NCI-H187 (cell line): ENCODE measurements at places on chromosomes 5 and 9.

- DNase-seq: no peak
Measured at GRCh38 chr5:83510260-83510659, 38.7 kb downstream of the VCAN start.

DNA sequence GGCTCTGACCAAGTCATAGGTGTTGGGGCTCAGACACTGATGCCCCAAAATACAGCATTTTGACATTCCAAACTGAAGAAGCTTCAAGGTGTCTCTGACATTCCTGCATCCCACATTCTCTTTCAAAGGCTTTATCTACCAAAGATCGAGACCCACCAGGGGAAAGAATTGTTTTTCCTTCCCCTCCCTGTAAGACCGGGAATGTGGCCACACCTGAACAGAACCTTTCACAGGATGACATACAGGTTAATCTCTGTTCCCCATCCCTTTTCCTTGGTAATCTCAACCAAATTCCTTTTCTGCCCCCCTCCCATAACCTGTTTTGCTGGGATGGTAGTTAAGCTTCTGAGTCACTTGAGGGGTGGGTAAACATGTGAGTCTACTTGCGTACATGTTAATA lies 72.3 kb downstream of the IQGAP2 start:
- no peak for DNase-seq

GRCh38 chr9:268616-269015 lies 54.0 kb downstream of the DOCK8 start:
- DNase-seq: no peak

GRCh38 chr9:11206925-11207324 lies 594.1 kb upstream of the PTPRD start:
- DNase-seq: no peak

DNA sequence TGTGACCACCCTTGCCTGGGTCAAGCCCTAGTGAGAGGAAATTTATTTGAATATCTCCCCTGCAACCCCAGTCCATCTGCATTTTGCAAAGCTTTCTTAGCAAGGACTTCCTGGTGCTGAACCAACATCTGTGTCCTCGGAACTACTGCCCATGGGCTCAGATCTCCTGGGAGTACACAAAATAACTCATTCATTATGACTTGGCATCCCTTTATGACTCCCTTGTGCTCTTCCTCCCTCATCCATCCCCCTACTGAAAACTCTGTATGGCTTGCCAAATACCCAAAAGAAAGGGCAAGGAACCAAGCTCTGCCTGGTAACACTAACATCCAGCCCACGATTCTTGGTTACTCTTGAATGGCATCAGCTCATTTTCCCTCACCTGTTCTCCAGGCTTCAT lies 368.5 kb downstream of the NTRK2 start:
- no peak for DNase-seq

DNA sequence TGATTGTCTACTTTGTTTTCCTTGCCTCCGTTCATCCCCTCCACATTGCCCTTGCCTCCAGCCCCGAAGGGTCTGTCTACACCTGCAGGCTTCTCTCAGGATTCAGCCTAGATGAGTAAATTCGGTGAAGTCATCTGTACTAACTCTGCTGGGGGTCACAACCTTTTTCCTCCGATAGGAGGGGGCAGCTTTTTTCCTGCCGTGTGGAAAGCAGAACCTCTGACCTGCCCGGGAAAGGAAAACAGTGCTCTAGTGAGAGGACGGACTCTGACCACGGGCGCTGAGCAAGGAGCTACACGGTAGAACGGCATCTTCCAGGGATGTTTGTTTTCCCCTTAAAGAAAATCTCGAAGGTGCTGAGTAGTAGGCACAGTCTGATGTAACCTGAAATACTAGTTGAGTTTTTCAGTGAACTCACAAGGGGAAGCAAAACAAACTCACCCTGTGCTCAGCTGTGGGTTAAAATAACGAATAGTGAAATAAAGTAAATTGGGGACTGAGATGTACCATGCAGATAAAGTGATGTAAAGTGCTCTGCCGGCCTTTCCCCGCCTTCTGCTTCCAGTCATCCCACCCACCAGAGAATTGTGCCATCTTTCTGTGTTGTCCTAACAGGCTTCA lies 281.8 kb downstream of the AOPEP start:
- DNase-seq: no peak

- DNase-seq: no peak
Measured at GRCh38 chr9:123614306-123615263, 258.6 kb downstream of the CRB2 start.

DNA sequence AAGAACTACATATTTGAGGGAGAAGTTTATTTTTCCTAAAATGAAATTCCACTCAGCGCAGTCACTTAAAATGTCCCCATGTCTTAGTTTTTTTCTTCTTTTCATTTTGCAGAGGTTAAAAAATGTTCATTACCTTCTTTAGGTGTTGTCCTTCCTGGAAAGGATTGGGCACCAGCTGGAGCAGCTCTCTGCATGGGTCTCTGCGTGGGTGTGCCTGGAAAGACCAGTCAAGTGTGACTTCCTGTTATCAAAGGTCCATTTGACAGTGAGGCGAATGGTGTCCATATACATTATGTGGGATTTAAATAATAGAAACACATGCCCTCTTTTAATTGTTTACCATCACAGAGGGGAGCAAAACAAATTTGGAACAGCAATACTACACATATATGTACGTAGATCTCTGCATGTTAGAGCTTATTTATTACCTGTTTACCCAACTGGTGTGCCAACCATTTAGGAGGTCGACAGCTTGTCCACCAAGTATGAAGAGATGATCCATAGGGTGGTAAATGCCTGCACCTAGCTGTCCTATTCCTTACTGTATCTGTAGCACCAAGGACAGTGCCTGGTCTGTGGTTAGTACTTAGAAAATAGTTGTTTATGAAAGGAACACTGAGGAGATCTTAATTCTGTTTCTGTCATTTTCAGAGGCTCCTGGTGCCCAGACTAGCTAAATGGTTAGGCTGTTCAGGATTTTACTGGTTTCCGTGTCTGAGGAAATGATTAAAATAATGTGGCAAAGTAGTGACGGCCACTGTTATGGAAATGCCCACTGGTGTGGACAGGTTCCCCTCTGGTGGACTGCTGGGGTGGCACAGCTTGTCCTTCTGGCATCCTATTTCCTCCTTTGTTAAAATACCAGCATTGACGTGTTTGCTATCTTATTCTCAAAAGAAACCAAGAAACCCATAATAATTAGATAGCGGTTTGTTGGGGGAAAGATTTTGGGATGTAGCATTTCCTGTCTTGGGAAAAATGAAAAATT lies 200.4 kb downstream of the MAST4 start:
- no peak for DNase-seq

DNA sequence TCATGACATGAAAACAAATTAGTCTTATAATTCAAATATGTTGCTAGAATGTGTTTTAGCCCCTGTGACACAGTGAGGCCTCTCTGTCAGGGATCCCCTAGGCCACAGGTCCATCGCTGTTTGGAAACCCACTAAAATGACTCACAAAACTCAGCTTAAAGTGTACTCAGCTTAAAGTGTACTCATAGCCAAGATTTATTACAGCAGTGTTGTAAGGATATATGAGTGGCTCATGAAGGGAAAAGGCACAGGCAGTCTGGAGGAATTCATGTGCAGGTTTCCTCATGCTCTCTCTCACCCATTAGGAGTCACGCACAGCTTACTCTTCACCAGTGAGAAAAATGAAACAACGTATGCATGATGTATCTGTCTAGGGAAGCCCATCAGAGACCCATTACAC lies 24.4 kb upstream of the TGFBI start:
- no peak for DNase-seq

DNA sequence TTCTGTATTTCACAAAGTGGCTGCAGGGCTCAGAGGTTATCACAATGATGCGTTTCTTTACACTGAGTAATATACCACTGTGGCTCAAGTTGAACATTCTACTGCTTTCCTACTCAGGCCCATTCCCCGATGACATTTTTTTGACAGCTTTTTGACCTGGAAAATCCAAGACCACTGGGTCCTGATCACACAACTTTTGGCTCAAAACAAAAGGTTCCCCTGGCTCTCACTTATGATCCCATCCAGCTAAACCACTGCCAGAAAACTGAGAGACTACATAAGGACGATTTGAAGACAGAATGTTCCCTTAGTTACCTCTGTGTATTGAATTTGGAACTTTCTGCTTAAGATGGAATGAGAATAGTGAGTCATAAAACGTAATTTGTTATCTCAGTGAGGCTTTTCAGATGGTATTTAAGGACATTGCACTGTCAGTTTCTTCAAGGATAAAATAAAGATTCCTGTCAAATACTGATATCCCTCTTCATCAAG lies 78.0 kb upstream of the FBXL7 start:
- DNase-seq: no peak

GRCh38 chr5:34491251-34491620 lies 164.9 kb upstream of the RAI14 start:
- no peak for DNase-seq

DNA sequence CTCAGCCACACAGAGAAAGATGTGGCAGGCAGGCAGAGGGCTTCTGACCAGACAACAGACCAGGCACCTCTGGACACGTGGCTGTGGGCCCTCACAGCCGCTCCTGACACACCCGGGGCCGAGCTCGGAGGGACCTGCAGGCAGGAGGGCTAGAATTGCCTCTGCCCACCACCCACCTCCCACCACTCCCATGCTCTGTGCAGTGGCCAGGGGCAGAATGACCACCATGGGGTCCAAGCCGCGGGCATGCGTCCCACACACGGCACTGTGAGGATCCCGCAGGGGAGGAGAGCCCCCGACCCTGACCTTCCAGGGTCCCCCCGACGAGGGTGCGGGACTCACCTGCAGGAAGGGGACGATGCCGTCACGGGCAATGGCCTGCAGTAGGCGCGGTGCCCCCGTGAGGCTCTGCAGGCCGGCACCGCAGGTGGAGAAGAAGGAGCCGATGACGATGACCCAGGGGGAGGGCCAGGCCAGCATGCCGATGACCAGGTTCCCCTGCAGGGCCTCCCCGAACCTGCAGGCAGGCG lies 34.3 kb downstream of the SLC12A7 start:
- DNase-seq: no peak

DNA sequence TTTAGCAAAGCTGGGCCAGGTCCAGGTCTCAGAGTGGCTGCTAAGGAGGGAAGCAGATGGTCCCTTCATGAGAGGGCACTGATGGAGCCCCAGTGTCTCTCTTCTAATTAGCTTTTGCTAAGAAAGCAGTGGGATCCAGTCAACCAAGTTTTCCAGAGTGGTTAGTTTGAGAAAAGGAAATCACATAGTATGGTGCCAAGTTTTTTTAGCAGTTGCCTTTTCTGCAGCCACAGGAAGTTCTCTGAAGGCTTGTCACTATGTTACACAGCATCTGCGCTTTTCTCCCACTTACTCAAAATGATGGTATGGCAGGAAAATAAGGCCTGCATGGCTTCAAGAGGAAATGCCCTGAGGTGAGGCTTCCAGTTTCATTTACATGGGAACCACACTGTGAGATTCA lies 331.5 kb upstream of the ZNF462 start:
- DNase-seq: no peak

DNA sequence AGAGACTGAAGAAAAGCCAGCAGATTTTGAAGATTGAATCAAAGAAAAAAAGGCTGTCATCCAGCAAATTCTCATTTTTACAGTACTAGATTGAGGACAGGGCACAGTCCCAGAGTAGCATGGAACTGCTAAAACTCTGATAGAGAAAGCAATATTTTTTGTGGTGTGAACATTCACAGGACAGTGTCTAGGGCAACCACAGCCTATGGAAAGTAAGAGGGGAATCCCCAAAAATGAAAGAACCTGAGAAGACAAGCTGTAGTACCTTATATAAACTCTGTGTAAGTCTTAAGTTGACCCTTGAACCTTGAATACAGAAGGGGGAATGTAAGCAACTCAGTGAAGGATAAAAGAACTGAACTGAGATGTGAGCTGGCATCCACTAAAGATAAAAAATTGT lies 540.3 kb downstream of the HINT1 start:
- no peak for DNase-seq

- no peak for DNase-seq
Measured at GRCh38 chr5:110965773-110966581, 105.5 kb upstream of the TSLP start.

DNA sequence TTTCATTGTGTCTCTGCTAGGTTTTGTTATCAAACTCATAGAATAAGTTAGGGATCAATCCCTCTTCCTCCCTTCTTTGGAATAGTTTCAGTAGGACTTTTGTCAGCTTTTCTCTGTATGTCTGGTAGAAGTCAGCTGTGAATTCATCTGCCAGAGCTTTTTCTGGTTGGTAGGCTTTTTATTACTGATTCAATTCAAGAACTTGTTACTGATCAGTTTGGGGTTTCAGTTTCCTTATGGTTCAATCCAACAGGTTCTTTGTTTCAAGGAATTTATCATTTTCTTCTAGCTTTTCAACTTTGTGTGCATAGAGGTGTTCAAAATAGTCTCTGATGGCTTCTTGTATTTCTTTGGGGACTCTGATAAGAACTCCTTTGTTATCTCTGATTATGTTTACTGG lies 221.7 kb downstream of the FGF10 start:
- DNase-seq: no peak

GRCh38 chr5:37786862-37787519 lies 52.9 kb downstream of the GDNF start:
- DNase-seq: no peak

- no peak for DNase-seq
Measured at GRCh38 chr5:6043491-6044310, 334.6 kb downstream of the MED10 start.

DNA sequence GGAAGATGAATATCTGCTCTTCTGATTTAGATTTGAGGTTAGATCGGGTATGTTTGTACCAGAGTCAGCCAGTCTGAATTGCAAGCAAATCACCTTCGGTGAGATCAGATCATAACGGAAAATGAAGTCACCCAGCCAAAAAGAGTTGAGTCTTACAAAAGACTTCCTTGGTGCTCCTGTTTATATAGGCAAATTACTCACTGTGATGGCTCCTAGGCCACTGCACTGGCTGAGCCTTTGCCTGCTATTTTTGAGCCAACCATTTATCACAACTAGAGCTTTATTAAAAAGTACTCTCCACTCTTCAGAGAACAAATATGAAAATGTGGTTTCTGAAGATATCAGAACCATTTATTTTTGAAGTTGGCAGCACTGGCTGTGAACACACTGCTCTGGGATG lies 277.7 kb upstream of the PCSK5 start:
- DNase-seq: no peak
